ENCODE measurements at places on chromosomes 12 and 14. TPM values are rescaled to one million over a fixed set of nuclear protein-coding genes. Genes with fewer than 3 reads are reported as not detected.

The ANKRD9 gene
- 40.0 TPM for total RNA-seq

The POTEG gene
- total RNA-seq, result not detected

The TTLL5 gene
- total RNA-seq, result 61.7 TPM

The RHOJ gene
- 34.6 TPM for total RNA-seq
